Endothelial cell (in vitro differentiated cells): ENCODE measurements at places on chromosomes 13 and 19.

- peaks cover 4% of the 10 kb centered on the region for H3K27me3 ChIP-seq
- no peak overlapping the region for H3K4me3 ChIP-seq
- H3K36me3 ChIP-seq = peaks cover 14% of the 10 kb centered on the region
- H3K27ac ChIP-seq = no peak overlapping the region
- DNase-seq = no peak
Measured at GRCh38 chr19:2806736-2807378, 12.8 kb upstream of the ZNF554 start.

GRCh38 chr19:40774916-40775631, at the start of gene MIA:
Gene MIA, plus strand, starts transcription at chr19:40775521. Its CDS starts 22 bp downstream, at chr19:40775543.
- peaks cover 16% of the 10 kb centered on the region for H3K4me1 ChIP-seq
- H3K36me3 ChIP-seq = peaks cover 15% of the 10 kb centered on the region
- no peak within 1 kb of the TSS for H3K27ac ChIP-seq
- H3K4me3 ChIP-seq = peak within 1 kb of the TSS; percentile 65
- H3K27me3 ChIP-seq = peaks cover 3% of the 10 kb centered on the region

GRCh38 chr13:34249546-34250039, 431.6 kb downstream of the RFC3 start:
- DNase-seq = no peak
- H3K4me1 ChIP-seq = no peaks in the 10 kb centered on the region
- H3K4me3 ChIP-seq = no peak overlapping the region
- H3K27me3 ChIP-seq = no peaks in the 10 kb centered on the region
- no peak overlapping the region for H3K27ac ChIP-seq
- H3K36me3 ChIP-seq = no peaks in the 10 kb centered on the region

DNA sequence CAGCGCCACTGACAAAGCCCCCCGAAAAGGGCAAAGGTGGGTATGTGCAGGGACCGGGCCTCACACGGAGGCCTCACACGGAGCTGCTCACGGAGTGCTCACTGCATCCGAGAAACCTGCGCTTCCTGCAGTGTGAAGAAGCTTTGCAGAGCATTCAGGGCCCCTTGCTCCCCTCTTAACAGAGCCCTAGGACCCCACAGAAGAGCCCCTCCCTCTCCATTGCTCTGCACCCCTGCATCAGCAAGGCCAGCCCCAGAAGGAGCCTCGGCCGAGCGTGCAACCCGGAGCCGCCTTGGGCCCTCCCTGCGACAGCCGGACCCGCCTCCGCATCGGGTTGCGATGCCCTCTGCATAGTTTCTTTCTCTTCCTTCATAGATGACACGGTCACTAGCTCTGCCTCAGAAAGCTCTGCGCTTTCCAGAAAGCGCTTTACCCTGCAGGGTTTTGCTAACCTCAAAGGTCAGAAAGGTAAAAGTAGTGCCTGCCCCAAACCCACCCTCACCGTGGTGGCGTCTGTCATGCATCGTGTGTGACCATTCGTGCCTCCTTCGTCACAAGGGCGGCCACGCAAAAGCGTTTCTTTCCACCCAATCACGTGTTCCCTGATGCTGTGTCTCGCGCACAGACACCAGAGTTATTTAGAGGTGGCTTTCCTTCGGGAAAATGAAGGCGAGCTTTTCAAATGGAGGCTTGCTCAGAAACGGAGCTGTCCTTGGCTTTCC, 15.7 kb upstream of the F7 start:
- no peaks in the 10 kb centered on the region for H3K4me1 ChIP-seq
- H3K4me3 ChIP-seq = no peak overlapping the region
- no peak for DNase-seq
- H3K27ac ChIP-seq = no peak overlapping the region

- H3K27me3 ChIP-seq = no peaks in the 10 kb centered on the region
- H3K4me3 ChIP-seq = no peak overlapping the region
- no peaks in the 10 kb centered on the region for H3K36me3 ChIP-seq
- no peak overlapping the region for H3K27ac ChIP-seq
- peak; percentile 78 for DNase-seq
Measured at GRCh38 chr19:35828692-35829301, 16.2 kb upstream of the PRODH2 start.
